Activated T-cell treated with anti-CD3 and anti-CD28 coated beads for 48 hours (primary cell): ENCODE measurements at places on chromosomes 11 and 22.

DNA sequence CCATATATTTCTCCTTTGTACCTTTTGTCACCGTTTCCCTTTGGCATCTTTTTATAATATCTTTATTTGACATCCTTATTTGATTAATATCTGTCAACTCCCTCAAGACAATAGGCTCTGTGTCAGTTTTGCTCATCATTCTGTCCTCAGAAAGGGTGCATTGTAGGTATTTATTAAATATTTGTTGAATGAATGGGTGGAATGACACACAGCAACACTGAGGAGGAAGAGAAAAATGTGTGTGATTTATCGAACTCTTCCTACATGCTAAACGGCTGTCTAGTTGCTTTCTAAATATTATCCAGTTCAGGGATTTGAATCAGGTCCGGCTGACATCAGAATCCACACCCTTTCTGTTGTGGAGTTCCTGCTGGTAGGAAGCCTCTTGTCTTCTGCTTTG is 98.2 kb downstream of the NAV2 start:
- no peak for DNase-seq

- no peak for DNase-seq
Observed at GRCh38 chr11:74638869-74639268, 46.5 kb downstream of the POLD3 start.

DNA sequence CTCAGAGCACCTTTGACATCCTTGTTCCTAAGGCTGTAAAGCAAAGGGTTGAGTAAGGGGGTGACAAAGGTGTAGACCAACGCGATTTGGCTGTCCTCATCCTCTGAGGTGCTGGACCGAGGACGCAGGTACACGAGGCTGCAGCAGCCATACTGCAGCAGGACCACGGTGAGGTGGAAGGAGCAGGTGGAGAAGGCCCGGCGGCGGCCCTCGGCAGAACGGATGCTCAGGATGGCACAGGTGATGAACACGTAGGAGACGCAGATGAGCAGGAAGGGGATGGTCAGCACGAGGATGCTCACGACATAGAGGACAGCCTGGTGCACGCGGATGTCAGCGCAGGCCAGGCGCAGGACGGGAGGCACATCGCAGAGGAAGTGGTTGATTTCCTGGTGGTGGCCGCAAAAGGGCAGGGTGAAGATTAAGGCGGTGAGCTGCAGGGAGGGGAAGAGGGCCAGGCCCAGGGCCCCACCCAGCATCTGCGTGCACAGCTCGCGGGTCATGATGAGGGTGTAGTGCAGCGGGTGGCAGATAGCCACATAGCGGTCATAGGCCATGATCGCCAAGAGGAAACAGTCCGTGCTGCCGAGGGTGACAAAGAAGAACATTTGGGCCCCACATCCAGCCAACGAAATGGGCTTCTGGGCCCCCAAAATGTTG is 632 bp downstream of the OR10Q1 start:
- no peak for DNase-seq

DNA sequence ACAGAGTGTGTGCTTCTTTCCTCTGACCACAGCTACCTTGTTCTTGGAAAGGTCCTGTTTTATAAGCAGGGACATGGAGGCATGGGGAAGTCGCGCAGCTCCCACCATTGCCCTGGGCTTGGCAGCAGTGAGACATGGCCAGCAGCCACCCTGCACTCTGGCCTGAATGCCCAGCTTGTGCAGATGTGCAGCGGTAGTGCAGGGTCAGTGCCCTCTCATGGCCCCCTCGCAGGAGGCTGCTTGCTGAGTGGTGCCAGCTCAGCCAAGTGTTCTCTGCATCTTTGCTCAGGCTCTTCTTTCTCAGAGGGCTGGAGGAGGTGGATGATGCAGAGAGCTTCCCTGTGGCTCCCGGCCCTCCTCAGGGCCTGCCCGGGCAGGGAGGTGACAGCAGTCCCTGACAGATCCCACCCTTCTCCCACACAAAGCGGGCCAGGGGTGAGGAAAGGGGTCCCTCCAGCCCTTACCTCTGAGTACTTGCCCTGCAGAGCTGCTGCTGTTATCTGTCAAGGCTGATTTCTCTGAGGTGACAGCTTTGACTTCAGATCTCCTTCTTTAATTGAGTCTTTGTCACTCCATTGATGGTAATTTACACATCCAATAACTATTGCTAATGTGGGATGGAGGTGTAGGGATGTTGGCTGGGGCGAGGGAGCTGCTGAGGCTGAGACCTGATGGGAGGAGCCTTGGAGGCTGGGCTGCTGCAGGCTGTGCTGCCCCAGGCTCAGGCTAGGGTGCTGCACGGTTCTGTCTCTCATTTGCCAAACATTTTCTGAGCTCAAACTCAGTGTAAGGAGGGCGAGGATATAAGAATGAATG is 47.4 kb upstream of the B3GAT1 start:
- DNase-seq: no peak

- no peak for DNase-seq
Observed at GRCh38 chr11:63551889-63552266, 11.3 kb downstream of the PLAAT2 start.

GRCh38 chr11:82730286-82730685 is 3.4 kb downstream of the FAM181B start:
- no peak for DNase-seq

DNA sequence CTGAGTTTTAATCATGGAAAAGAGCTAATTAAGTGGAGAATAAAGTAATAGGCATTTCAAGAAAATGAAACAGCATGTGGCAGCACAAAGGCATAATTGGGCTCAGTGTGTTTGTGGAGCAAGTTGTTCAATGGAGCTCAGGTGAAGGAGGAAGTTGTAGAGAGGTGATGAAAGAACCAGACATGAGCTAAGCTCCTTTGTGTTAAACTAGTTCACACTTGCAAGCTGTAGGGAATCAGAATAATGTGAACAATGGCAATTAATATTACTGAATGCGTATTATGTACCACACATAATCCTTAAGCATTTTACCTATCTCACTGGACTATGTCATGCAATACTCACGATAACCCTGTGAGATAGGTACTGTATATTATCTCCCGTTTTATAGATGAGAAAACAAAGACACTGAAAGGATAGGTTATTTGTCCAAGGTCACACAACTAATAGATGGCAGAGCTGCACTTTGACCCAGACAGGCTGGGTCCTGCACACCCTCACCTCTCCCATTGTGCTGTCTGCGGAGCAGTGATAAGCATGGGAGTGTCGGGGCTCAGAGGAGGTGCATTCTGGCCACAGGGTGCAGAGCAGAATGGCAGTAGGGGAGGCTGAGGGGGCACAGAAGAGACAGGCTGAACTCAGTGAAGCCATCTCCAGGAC is 8.9 kb downstream of the OLFML1 start:
- no peak for DNase-seq

GRCh38 chr22:27749597-27750225 is 51.8 kb downstream of the MN1 start:
- no peak for DNase-seq

- no peak for DNase-seq
Observed at GRCh38 chr11:125174057-125174456, 9.5 kb downstream of the PKNOX2 start.

DNA sequence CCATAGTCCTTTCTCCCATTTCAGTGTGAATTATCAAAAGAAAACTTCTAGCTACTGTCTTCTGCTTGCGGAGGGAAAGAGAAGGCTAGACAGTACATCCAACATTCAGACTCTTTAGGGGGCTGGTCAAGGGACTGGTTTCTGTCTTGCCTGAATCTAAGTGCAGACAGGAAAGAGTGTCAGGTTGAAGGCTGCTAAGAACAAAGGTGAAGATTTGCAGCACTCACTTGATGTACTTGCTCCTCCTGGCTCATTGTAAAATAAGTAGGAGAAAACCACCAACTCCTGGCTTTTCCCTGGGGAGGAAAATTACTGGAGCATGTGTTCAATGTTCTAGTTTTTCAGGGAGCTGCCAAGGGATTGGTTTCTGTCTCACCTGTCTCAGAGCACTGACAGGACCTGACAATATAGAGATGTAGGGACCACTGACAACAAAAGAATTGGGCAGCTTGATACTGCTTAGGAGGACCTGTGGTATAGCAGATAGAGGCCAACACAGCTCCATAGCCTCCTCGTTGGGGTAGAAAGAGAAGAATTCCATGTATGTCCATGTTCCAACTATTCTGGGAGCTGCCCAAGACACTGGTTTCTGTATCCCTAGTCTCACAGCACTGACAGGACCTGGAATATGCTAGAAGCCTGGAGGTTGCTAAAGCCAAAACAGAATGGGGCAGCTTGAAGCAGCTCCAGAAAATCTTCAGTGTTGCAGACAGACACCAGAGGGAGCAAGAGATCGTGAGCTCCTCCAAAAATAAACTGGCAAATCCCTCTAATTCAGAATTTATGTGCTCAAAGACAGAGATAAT is 39.7 kb upstream of the MMP12 start:
- no peak for DNase-seq

DNA sequence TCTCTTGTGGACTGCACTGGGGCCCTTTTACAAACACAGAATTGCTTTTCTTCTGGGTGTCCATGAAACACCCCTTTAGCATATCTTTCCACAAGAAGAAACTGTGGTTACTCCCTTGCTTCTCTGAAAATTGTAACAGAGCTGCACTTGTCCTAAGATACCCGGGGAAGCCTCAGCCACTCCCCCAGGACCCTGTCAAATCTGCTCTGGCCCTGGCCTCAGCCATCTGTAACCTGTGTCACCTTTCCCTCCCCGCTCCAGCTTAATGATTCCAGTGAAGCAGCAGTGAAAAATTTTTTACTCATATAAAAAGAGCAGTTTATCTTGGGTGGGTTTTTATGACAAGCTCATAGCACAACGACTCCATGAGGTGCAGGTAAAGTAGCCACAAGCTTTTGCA is 3.4 kb upstream of the DUSP18 start:
- no peak for DNase-seq

DNA sequence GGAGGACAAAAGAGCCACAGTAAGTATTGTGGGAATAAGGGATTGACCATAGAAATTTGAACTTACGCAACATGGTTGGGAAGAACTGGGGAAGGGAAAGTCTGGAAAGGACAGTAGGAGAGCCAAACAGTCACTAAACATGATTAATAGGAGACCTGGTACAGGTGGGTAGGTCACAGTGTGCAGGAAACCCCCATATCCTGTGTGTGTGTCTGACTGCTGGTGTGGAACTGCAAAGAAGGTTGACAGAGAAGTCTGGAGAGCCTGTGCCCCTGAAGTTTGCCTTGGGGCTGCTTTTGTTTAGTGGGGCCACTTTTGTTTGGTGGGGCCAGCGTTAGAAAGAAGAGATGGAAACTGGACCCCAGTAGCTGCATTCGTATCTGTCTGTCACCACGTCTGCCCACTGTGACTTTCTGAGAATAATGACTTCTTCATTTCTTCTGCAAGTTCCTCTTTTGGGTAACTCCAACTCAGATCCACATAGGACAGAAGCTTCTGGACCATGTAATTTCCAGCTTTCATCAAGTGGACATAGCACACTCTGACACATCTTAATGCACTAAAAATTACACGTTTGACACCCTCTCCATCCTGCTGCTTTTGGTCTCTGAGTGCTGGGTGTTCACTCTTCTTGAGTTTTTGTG is 126.8 kb upstream of the RAG2 start:
- no peak for DNase-seq

GRCh38 chr11:104238916-104239315 is 75.0 kb upstream of the PDGFD start:
- no peak for DNase-seq

- peak; percentile 48 for DNase-seq
Observed at GRCh38 chr11:74453373-74453975, 13.9 kb downstream of the KCNE3 start.

GRCh38 chr22:44620129-44620840 is 81.7 kb upstream of the PRR5 start:
- peak; percentile 63 for DNase-seq

GRCh38 chr22:34812631-34813030 is 253.3 kb upstream of the ISX start:
- DNase-seq: no peak

- DNase-seq: no peak
Observed at GRCh38 chr11:107929611-107930200, 1.5 kb downstream of the RAB39A start.

- DNase-seq: peak; percentile 82
Observed at GRCh38 chr11:118198370-118198769, 21.9 kb upstream of the SCN2B start.

DNA sequence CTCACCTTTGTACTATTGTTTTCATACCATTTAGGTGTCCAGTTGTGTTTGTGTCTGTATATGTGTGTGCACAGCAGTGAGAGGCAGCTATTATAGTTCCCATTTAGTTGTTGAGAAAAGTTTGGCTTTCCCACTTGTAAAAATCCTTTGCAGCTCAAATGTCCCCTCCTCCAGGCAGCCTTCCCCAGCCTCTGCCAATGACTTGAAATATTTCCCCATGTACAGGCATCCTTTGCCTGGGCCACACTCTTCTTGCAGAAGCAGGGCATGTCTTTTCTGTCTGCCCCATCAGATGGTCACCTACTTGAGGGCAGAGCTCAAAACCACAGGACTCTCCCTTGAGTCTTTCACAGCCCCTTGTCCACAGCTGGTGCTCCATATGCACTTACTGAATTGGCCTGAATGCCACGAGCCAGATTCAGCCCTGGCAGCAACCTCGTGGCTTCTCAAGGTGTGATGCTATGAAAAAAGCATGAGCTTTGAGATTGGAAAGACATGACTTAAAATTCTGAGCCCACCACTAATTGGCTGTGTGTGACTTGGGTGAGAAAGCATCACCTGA is 39.3 kb downstream of the MYEOV start:
- no peak for DNase-seq

GRCh38 chr11:2662430-2663299 is 37.1 kb downstream of the KCNQ1OT1 start:
- no peak for DNase-seq

- no peak for DNase-seq
Observed at GRCh38 chr11:35980686-35981390, 37.0 kb downstream of the LDLRAD3 start.

DNA sequence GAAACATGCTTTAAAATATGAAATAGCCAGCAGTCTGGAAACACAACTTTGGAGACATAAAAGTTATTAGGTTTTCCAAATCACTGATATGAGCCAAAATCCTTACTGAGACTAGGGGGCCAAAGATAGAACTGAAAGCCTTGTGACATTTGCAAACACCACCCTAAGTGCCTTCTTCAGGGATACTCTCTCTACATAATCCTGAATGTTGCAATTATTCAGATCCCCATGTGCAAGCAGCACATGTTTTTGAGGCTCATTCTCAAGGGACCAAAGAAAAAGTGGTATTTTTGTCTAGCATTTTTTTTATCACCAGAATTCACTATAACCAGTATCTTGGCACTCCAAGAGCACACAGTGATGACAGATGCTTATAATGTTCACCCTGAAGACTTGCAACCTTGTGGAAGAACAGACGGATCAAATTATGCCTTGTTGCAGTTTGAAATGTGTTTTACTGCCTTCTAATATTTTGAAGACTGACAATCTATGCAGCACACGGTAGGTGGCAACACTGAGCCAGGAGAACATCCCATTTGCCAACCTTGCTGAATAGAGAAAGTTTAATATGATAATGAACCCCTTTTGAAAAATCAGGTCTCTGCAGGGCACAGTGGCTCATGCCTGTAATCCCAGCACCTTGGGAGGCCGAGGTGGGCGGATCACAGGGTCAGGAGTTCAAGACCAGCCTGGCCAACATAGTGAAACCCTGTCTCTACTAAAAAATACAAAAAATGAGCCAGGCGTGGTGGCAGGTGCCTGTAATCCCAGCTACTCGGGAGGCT is 78.5 kb downstream of the PLEKHA7 start:
- DNase-seq: no peak

- no peak for DNase-seq
Observed at GRCh38 chr11:79209540-79210266, 231.1 kb downstream of the TENM4 start.

- DNase-seq: no peak
Observed at GRCh38 chr22:45919504-45920286, 57.3 kb downstream of the WNT7B start.

GRCh38 chr22:49204599-49205482 is 622.8 kb downstream of the BRD1 start:
- no peak for DNase-seq

GRCh38 chr11:115751243-115752015 is 247.2 kb upstream of the CADM1 start:
- DNase-seq: no peak
